Right cardiac atrium (tissue), 5 donors: ENCODE measurements at places on chromosomes 7 and 10.

DNA sequence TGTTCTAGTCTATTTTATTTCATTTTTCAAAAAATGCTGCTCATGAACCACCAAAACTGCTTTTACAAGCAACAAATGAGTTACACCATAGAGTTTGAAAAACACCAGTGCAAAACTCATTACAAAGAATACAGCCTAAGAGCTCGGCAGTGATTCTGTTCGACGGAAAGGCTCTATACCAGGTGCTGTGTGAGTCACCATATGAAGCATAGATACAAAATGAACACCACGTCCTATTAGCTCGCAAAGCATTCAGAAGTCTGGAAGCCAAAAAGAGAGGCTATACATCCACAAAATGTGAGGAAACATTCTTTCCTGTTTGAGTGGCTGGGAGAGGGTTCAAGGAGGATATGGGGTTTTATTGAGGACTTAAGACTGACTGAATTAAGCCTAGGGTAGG lies 136.1 kb downstream of the ATE1 start:
- no peak for DNase-seq

- DNase-seq, result peak; percentile 92
Measured at GRCh38 chr7:102390697-102391484, 5.3 kb upstream of the PRKRIP1 start.

- no peak for DNase-seq
Measured at GRCh38 chr10:85420501-85421191, 945.9 kb downstream of the GRID1 start.

DNA sequence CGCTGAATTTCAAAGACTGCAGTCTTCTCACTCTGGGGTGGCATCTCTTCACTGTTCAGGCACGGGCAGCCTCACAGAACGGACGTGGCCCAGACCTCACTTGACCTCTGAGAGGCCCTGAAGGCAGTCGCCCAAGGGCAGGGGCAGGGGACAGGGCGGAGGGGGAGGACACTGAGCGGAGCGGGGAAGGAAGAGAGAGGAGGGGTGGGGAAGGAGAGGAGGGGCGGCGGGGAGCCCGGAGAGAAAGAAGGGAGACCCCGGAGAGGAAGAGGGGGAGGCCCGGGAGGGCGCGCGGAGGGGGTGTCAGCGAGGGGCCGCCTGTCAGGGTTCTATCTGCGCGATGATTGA lies 58.7 kb upstream of the COMTD1 start:
- peak; percentile 84 for DNase-seq

- no peak for DNase-seq
Measured at GRCh38 chr10:76257816-76258215, 826.4 kb downstream of the LRMDA start.

- no peak for DNase-seq
Measured at GRCh38 chr10:110656612-110657011, 12.5 kb downstream of the RBM20 start.

GRCh38 chr7:42461537-42461936 lies 224.5 kb upstream of the GLI3 start:
- DNase-seq, result no peak

DNA sequence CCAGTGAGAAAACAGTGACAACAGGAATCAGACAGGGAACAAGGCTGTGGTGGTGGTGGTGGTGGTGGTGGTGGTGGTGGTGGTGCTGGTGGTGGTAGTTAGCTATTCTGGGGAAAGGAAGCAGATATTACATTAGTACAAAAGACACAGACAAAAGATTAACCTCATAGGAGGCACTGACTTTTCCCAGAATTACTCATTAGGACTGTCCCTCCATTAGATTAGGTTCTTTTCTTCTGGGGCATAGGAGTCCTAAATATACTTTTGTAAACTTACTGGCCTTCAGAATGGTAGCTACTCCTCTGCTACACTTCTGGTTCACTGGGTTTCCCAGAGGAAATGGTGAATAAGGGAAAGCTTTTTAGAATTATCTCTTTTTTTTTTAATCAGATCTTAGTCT lies 156.6 kb upstream of the SEMA3D start:
- no peak for DNase-seq

GRCh38 chr7:118214051-118214832 lies 10.3 kb upstream of the ANKRD7 start:
- peak; percentile 91 for DNase-seq

GRCh38 chr10:118851062-118852035 lies 96.6 kb upstream of the CACUL1 start:
- no peak for DNase-seq

GRCh38 chr10:42755556-42756093 lies 27.0 kb upstream of the BMS1 start:
- DNase-seq, result no peak

GRCh38 chr10:120453886-120454285 lies 3.1 kb upstream of the PLPP4 start:
- no peak for DNase-seq

- no peak for DNase-seq
Measured at GRCh38 chr7:3710531-3710930, 409.5 kb downstream of the SDK1 start.

GRCh38 chr10:22690614-22691431 lies 23.6 kb downstream of the PIP4K2A start:
- no peak for DNase-seq

GRCh38 chr10:48383393-48383792 lies 76.9 kb downstream of the MAPK8 start:
- no peak for DNase-seq

GRCh38 chr7:115227473-115228235 lies 305.8 kb downstream of the MDFIC start:
- no peak for DNase-seq

GRCh38 chr10:111634191-111634590 lies 549.4 kb downstream of the GPAM start:
- no peak for DNase-seq

DNA sequence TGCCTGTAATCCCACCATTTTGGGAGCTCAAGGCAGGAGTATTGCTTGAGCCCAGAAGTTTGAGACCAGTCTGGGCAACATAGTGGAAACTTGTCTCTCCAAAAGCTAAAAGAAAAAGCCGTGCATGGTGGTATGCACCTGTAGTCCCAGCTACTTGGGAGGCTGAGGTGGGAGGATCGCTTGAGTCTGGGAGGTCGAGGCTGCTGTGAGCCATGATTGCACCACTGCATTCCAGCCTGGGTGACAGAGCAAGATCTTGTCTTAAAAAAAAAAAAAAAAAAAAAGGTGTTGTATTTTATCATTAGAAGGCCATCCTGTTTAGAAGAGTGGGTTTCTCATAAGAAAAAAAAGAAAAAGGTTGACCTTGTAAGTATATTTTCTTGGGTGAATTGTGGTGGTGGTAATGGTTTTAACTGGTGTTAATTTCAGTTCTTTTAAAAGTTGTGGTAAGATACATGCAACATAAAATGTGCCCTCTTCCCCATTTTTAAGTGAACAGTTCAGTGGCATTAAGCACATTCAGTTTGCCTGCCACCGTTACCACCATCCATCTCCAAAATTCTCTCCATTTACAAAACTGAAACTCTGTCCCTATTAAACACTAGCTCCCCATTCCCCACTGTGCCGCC lies 34.7 kb downstream of the GRIFIN start:
- peak; percentile 0 for DNase-seq

GRCh38 chr10:119183664-119184412 lies 5.2 kb upstream of the PRDX3 start:
- no peak for DNase-seq

- peak; percentile 62 for DNase-seq
Measured at GRCh38 chr10:71814922-71815411, 36.1 kb downstream of the PSAP start.

DNA sequence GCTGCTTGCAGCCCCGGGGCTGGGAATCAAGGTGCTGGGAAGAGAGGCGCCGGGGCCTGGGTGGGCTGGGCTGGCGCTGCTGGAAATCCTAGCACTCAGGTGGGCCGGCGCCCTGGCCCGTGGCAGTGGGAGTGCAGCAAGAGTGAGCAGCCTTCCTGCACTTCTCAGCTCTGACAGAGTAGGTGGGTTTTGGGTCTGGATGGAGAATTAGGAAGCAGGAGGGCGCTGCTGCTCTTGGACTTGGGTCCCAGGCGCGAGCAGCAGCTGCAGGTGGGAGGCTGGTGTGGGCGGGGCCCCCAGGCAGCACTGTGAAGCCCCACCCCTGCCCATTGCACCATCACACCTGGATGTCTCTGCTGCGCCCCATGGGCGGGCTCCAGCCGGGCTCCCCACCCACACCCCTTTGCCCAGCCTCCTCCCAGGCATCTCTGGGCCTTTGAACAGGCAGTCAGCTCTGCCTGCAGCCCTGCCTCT lies 6.0 kb downstream of the BRI3 start:
- DNase-seq, result no peak

- peak; percentile 68 for DNase-seq
Measured at GRCh38 chr10:80491251-80492102, 37.4 kb downstream of the TSPAN14 start.

GRCh38 chr7:24576171-24577025 lies 3.1 kb downstream of the PALS2 start:
- DNase-seq, result no peak

DNA sequence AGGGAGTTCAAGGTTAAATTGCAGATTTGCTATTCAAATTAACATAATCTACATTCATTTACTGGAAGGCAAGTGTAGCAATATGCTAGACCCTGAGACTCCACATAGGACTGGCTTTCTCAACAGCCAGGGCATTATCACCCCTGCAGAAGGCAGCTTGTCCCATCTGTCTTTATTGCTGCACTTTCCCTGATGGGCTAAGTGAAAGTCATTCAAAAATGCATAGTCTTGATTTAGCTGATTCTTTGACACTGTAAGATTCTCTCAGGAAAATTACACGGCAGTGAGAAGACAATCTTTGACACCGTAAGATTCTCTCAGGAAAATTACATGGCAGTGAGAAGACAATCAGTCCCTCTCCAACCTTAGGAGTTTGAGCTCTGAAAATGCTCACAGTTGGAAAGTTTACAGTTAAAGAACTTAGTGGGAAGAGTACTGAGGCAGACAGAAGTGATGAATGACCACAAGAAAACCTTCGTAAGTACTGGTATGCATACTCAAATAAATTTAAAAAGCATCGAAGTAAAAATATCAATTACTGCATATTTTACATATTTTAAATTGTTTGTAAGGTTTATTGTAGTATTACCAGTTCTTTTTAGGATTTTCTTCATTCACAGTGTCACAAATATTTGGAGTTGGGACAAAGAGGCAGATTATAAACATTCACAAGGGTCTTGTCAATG lies 88.9 kb downstream of the RAPGEF5 start:
- no peak for DNase-seq

DNA sequence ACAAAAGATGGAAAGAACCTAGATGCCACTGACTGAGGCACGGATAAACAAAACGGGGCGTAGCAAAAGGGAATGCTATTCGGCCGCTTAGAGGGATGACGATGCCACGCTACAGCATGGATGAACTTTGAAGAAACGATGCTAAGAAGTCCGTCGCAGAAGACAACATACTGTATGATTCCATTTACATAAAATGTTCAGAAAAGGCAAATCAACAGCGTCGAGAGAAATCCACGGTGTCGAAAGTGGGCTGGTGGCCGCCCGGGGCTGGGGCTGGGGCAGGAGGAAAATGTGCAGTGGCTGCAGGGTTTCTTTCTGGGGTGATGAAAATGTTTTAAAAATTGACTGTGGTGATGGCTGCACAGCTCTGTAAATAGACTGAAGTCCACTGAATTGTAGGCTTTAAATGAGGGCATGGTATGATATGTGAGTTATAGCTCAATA lies 24.1 kb downstream of the GNA12 start:
- DNase-seq, result peak; percentile 37

- peak; percentile 14 for DNase-seq
Measured at GRCh38 chr10:52950578-52950977, 178.0 kb upstream of the MBL2 start.

- DNase-seq, result no peak
Measured at GRCh38 chr10:113357681-113358300, 195.1 kb upstream of the HABP2 start.

DNA sequence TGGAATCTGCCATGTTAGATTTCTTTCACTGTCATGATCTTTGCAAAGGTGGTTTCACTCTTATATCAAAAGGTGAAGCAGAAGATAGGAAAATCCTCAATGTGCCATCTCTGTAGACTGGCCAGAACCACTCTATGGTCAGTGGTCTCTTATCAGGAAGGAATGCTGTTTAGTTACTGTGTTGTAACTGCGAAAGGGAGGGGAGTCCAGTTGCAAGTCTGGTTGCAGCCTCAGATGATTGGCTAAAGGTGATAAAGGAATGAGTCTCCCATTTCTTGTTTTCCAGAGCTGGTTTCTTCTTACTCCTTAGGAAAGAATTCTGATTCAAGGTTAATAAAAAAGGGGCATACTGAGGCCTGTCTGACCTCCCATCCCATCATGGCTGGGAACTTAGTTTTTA lies 58.2 kb upstream of the ICA1 start:
- no peak for DNase-seq

DNA sequence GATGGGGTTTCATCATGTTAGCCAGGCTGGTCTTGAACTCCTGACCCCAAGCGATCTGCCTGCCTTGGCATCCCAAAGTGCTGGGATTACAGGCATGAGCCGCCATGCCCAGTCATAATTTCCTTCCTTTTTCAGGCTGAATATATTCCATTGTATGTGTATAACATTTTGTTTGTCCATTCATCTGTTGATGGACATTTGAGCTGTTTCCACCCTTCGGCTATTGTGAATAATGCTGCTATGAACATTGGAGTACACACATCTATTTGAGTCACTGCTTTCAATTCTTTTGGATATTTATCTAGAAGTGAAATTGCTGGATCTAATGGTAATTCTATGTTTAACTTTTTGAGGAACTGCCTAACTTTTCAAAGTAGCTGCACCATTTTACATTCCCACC lies 34.6 kb downstream of the TLX1 start:
- no peak for DNase-seq

GRCh38 chr7:52498366-52498765 lies 537.1 kb upstream of the POM121L12 start:
- no peak for DNase-seq

DNA sequence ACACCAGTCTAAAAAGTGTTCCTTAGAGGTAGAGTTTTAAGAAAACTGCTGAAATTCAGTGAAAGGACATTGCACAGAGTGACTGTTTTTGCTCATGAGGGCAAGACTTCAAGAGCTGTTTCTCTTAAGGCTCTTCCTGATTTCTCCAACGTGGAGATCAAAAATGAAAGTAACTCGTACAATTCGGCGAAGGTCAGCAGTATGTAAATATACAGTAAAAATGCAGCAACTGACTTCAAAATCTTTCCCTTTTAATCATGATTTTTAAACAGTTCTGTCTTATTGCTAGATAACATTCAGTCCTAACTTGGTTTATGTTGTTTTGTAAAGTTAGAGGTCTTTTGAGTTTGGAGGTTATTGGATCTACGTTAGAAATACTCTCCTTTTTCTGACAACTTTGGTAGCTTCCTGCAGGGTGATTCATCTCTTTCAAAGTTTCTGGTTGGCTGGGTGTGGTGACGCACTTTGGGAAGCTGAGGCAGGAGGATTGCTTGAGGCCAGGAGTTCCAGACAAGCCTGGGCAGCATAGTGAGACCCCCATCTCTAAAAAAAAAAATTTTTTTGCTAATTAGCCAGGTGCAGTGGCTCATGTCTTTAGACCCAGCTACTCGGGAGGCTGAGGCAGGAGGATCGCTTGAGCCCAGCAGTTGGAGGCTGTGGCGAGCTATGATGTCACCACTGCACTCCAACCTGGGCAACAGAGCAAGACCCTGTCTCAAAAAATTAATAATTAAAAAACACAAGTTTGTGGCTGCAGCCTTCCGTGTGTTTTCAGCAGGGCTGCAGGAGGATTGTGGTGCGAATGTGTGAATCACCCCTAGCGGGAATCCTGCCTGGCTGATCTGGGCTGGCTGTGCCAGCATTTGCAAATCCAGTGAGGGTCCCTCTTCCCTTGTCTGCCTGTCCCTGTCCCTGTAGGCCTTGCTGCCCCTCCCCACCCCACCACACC lies 29.2 kb upstream of the AP5Z1 start:
- no peak for DNase-seq
